ENCODE measurements at places on chromosomes 6 and 20.

- DNase-seq, result no peak
Measured at GRCh38 chr6:79778816-79779215, 147.7 kb downstream of the SH3BGRL2 start.

GRCh38 chr20:36950414-36951197 lies 902 bp downstream of the SAMHD1 start:
- DNase-seq, result no peak

- no peak for DNase-seq
Measured at GRCh38 chr6:157542414-157543160, 161.6 kb downstream of the ZDHHC14 start.

- DNase-seq, result no peak
Measured at GRCh38 chr6:52530351-52530750, 46.5 kb downstream of the TRAM2 start.

GRCh38 chr20:43570496-43570895 lies 11.7 kb downstream of the SGK2 start:
- DNase-seq, result no peak

GRCh38 chr6:168458101-168458500 lies 17.1 kb downstream of the SMOC2 start:
- no peak for DNase-seq

GRCh38 chr6:40244699-40245098 lies 310.4 kb upstream of the MOCS1 start:
- no peak for DNase-seq

GRCh38 chr20:5784735-5785134 lies 34.5 kb downstream of the SHLD1 start:
- DNase-seq, result no peak

DNA sequence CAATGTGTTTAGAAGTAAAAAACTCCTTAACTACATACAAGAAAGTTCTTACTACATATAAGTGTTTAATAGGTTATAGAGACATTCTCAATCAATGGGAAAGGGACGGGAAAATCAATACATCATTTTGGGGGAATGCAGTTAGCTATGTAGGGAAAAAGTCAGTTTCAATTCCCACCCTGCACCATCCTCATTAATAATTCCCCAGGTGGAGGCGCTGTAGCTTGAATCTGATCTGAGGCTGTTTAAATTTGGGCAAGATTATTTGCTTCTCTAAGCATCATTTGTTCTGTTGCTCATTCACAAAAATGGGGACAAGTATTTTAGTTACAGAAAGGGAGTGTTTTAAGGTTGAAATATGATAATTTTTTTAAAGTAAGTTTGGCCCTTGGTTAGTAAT lies 19.1 kb downstream of the OLIG3 start:
- DNase-seq, result no peak

GRCh38 chr6:14905201-14905600 lies 340.7 kb upstream of the JARID2 start:
- no peak for DNase-seq

- DNase-seq, result no peak
Measured at GRCh38 chr20:57161478-57162361, 104.7 kb downstream of the BMP7 start.

Data from NCI-H526 treated with DMSO at 0.1 percent for 48 hours (cell line).